ENCODE measurements at places on chromosomes 5 and 9.

GRCh38 chr5:142719836-142720370 lies 34.0 kb upstream of the FGF1 start:
- DNase-seq = no peak

GRCh38 chr9:120065151-120065550 lies 514.8 kb downstream of the CDK5RAP2 start:
- DNase-seq = no peak

GRCh38 chr5:53820119-53820801 lies 259.8 kb downstream of the NDUFS4 start:
- DNase-seq = no peak

DNA sequence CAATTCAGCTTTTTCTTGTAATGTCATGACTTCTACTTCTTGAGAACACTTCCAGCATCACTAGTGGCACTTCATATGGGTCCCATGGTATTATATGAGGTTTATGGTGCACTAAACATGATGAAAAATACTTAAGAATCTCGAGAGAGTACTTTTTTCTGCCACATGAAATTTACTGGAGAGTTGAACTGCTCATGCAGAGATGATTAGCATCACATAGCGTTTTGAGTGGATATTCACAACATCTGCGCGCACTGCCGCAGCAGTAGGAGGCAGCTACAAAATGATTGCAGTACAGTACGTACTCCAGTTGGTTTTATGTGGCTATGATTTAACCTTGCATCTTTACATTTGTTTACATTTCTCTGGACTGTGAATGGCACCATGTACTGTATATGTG lies 14.7 kb downstream of the RAD1 start:
- DNase-seq = no peak

DNA sequence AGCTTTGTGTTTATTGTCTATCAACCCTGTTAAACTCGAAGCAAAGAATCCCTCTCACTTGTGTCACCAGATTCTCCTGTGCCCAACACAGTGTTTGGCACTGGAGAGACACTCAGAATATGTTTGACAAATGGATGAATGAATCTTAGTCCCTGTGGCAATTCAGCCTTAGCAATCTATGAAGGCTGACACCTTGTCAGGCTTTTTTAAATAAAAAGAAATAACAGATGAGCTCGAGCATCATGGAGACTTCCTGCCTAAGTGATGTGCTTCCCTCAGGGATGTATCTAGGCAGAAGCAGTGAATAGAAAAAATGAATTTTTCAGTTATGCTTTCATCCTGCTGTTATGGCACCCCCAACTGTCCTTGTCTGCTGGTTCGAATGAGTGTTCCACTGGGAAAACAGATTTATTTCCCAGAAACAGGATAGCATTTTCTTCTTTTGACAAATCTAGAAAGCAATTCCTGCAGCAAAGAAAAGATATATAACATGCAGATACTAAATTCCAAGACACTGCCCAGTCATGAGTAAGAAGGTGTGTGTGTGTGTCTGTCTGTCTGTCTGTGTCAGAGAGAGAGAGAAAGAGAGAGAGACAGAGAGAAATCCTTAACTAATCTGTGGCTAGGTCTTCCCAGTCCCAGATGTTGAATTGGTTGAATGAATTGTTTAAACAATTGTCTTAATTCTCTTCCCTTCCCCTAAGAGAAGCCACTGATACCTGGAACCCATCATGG lies 16.7 kb downstream of the MAMDC2 start:
- DNase-seq = no peak
